Hindlimb muscle (tissue), 1 donor: ENCODE measurements at places on chromosomes 5 and 9. TPM values are rescaled to one million over a fixed set of nuclear protein-coding genes. Genes with fewer than 3 reads are reported as not detected.

GRCh38 chr9:93085676-93086075 is 10.3 kb upstream of the CARD19 start:
- DNase-seq, result no peak

Gene TMOD1
- polyA plus RNA-seq, result 145 TPM

DNA sequence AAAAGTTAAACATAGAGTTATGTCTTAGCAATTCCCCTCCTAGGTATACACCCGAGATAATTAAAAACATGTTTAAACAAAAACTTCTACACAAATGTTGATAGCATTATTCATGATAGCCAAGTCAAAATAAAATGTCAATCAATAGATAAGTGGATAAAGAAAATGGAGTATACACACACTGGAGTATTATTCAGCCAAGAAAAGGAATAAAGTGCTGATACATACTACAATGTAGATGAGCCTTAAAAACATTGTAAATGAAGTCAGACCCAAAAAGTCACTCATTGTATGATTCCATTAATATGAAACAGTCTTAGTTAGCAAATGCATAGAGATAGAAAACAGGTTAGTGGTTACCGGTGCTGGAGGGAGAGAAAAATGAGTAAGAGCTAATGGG is 34.3 kb upstream of the SHB start:
- no peak for DNase-seq

Gene HTR1A
- polyA plus RNA-seq, result not detected

- DNase-seq, result no peak
These were observed 268.9 kb downstream of the ASTN2 start for GRCh38 chr9:117145811-117146490.

GRCh38 chr9:90325913-90326653 is 316.5 kb downstream of the DIRAS2 start:
- no peak for DNase-seq

- DNase-seq, result peak; percentile 93
These were observed 143.0 kb downstream of the RXRA start for GRCh38 chr9:134469041-134469875.

- DNase-seq, result no peak
These were observed 69.6 kb upstream of the TAF1L start for GRCh38 chr9:32705059-32705458.

DNA sequence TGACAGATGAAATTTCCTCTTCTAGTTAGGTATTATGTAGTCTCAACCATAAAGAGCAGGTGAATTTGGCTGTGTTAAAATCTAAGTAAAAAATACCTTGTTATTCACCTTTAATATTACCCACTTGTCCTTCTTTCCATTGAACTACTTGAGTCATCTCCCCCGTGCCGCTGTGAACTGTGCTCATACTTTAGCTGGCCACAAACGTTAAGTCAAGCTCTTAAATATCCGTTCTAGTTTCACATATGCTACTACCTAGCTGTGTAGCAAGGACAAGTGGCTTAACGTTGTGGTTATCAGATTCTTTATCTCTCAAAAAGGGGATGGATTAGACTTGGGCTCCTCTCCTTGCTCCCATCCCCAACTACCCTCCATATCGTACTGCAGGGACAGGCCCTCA is 110.4 kb downstream of the EFNA5 start:
- no peak for DNase-seq

GRCh38 chr9:120567874-120568273 is 12.1 kb downstream of the CDK5RAP2 start:
- DNase-seq, result no peak

DNA sequence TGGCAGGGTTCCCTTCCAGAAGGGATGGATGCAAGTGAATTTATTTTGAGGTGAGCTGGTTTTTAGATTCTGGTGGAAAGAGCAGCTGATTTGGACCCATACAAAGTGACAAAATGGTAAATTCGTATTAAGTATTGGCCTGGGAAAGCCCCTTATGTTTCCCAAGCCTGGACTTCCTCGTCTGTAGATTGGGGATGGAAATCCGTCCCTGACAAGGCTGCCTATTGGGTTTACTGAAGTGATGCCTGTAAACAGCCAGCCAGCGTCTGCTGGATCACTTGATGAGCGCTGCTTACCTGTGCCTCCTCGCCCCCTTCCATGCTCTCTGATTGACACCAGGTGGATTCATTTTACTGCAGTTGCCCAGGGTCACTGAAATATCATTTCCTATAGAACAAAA is 233.8 kb downstream of the GADD45G start:
- DNase-seq, result no peak

Gene CCDC107
- 21.0 TPM for polyA plus RNA-seq

Gene CCDC192
- 0.88 TPM for polyA plus RNA-seq

GRCh38 chr5:128436749-128437188 is 101.3 kb downstream of the FBN2 start:
- no peak for DNase-seq

GRCh38 chr5:25851301-25851700 is 1187.1 kb downstream of the CDH9 start:
- DNase-seq, result no peak

Gene DCTN4
- 42.7 TPM for polyA plus RNA-seq

GRCh38 chr9:100601216-100601615 is 23.3 kb downstream of the CAVIN4 start:
- no peak for DNase-seq

DNA sequence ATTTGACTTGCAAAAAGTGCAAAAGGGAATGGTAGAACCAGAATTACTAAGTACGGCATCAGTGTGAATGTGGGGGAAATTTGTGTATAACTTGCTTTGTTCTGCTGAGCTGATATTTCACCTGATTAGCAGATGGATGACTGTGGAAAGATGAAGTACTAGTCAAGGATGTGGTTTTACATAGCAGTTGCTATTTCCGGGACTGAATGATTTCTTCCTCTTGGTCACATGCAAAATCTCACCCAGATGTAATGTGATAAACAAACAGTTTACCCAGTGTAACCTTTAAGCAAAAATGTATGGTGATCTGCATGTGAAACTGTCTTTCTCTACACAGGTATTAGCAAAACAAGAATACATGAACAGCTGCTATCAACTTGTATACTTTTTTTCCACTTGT is 46.1 kb downstream of the DCP2 start:
- DNase-seq, result no peak

DNA sequence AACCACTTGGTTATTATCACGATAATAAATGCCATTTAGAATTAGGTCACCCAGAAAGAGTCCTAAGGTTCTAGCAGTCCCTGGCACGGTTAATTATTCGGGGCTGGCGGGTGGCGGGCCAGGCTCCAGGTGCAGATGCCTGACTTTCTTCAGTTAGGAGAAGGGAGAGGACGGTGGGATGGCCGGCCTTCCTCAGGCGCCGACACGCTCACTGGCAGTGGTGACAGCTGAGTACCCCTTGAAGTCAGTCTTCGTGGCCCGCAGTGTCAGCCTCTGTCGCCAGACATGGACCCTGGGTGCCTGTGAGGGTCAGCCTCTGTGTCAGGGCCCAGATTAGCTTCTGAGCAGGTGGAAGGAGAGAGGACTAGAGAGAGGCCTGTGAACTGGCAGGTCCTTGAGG is 21.1 kb upstream of the EXOC3 start:
- no peak for DNase-seq

Gene CORO2A
- 0.37 TPM for polyA plus RNA-seq

DNA sequence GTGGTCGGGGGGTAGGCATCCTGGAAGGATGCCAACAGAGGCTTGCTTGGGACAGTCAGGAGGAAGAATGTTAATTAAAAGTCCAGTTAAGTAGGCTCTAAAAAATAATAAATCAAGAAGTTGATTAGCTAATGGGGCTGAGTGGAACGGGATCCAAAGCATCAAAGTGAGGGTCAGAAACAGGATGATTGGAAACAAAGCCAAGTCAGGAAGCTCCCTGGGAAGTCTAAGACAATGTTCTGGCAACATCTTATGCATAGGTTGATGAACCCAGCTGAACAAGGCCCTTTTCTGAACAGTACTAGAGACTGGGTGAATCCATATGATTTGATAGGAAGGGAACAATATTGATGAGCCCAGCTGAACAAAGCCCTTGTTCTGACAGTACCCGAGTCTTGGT is 50.2 kb upstream of the STARD4 start:
- no peak for DNase-seq

Gene OCLN
- polyA plus RNA-seq, result 1.6 TPM

DNA sequence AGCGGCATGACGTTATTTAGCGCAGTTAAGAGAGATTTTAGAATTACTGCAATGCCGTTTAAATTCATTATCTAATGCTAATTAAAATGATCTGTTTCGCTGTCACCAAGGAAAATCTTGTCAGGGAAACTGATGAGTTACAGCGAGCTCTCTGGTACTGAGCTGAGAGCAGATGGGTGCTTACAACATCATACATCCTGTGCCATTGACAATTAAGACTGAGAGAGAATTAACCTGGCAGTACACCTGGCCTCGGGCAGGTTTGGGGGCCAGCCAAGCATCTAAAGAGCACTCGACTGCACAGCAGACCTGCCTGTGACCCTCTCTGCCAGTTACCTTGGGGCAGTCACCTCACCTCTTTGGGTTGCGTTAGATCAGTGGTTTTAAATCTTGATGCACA is 55.0 kb downstream of the PUM3 start:
- no peak for DNase-seq

DNA sequence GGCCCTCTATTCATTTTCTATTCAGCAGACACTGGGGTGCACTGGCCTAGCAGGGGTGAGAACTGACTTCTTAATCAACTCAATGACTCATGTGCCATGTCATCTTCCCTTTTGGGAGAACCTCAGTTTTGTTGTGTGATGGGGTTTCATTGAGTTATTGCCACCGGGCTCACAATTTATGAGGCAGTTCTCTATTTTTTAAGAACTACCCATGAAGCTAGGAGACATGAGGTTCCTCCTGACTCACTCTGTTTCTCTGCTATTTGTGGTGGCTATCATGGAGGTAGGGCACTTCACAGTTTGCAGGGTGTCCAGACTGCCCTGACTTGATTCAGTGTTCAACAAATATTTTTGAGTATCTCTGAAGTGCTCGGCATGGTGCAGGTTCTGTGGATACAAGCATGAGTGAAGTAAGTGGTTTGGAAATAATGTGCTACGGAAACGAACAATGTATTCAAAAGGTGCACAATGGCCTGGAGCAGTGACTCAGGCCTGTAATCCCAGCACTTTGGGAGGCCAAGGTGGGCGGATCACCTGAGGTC is 39.3 kb downstream of the SPARC start:
- DNase-seq, result no peak

DNA sequence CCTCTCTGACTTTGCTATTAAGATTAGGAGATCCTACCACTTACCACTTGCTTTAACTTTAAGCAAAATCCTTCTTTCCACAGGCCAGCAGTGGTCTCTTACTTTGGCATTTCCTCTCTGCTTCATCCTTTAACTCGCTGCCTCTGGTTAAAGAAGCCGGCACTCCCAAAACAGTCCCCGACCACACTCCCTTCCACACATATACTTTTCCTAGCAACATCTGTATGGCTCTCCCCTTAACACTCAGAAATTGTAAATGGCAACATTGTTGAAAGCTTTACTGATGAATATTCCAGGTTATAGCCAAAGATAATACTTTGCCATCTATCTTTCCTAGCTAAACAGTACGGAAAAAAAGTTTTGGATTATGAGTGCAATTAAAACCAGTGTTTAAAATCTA is 133.2 kb downstream of the MCTP1 start:
- DNase-seq, result no peak

- DNase-seq, result no peak
These were observed 2.5 kb upstream of the CDK9 start for GRCh38 chr9:127783111-127784008.

- no peak for DNase-seq
These were observed 77.8 kb downstream of the ZCCHC7 start for GRCh38 chr9:37198039-37198729.

- no peak for DNase-seq
These were observed 471.9 kb downstream of the MTRR start for GRCh38 chr5:8340739-8341344.

DNA sequence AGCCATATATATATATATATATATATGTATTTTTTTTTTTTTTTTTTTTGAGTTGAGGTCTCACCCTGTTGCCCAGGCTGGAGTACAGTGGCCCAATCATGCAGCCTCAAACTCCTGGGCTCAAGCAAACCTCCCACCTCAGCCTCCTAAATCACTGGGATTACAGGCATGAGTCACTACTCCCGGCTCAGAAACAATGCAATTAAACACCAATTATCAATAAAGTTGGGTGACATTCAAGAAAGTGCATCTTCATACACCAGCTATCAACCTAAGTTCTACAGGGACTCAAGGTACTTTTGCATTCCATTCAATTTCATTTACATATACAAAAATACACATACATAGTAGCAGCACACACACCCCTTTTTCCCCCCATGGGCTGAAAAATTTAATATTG is 7.6 kb downstream of the FAM13B start:
- DNase-seq, result no peak

DNA sequence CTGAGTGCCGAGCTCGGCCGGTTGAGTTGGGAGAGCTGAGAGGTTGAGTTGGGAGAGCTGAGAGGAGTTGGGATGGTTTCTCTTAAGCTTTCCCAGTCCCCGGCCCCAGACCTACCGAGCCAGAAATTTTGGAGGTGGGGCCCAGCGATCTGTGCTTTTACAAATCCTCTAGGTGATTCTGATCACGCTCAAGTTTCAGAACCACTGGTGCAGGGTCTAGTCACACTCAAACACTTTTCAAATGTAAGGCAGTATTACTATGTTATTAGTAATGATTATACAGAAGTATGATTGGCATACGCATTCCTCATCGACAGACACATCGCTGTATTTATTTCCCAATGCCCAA is 256 bp upstream of the CLINT1 start:
- no peak for DNase-seq

Gene SURF2
- polyA plus RNA-seq, result 13.9 TPM

DNA sequence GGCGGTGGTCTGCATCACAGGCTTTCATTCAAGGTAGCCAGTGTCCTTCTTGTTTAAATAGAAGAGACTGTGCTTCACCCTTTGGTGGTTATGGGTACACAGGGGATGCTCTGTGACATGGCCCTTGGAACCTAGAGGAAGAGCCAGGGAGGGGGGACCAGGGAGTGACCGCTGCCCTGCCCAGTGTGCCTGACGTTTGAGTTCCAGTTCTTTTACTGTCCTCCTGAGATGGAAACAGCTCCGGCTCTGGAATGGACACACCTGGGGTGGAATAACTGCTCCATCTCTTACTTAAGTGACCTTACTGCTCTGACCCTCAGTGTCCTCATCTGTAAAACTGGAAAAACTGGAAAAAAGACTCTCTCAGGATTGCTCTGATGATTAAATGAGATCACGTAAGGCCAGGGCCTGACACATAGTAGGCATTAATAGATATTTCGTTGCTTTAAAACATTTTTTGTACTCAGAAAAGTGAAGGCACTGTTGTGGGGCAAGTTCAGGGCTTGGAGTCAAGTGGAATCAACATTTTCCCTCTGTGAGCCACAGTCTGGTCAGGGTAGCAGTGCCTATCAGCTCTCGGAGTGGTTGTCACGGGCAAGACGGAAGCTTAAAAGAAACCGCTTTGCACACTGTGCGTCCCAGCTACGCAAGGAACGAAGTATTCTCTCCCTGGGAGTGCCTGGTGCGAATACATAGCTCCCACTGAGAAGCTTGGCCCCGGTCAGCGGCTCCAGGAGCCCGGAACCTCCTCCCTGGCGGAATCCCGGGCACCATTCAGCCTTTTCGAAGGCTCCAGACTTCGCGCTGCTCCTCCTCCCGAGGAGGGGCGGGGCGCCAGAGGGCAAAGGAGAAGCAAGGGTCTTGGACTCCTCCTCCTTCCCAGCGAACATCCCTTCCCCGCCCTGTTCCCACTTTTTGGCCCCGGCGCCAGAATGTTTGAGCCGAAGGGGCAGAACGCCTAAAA is 5.8 kb downstream of the POU4F3 start:
- no peak for DNase-seq

- no peak for DNase-seq
These were observed 24.0 kb downstream of the VLDLR start for GRCh38 chr9:2645569-2645968.

Gene RNF183
- not detected for polyA plus RNA-seq

GRCh38 chr9:124354346-124355038 is 60.8 kb downstream of the PSMB7 start:
- no peak for DNase-seq
